ENCODE measurements at places on chromosomes 2 and 18.

DNA sequence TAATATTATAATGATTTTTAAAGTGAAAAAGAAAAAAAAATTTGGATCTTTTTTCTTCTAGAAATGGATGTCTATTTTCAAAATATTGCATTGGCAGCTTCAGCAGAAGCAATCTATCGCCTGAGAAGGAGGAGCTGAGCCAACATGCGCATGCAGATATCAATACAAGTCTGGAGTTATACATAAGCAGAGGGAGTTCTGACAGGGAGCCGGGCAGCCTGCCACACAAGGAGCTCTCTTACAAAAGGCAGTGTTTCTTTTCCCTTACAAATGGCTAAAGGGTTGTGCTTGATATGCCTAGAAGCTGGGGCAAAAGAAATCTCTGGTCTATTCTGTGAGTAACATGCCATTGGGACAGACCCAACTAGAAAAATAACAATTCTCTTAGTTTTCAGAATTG is 291.9 kb upstream of the TRIB2 start:
- no peak for DNase-seq

DNA sequence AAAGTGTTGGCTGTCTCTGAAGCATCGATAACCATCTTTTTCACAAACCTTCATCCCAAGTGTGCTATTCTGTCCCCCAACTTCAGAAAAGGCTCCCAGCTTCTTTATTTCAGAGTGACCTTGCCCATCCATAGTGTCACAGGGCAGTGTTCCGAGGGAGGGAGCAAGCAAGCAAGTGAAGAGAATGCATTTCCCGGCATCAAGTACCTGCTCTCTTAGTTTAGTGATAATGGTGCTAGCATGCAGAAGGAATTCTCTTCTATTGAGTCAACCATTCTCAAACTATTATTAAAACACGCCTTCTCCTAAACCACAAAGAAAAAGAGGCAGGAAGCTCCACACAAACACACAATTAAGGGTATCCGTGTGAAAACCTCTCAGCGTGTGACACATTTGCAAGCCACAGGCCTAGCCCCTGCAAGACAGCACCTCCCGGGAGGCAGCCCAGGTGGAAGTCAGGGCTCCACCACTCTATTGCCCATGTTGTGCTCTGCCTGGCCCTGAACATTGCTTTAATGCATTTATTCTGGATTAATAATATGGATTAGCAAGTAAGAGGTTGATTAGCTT is 504.9 kb downstream of the GALR1 start:
- no peak for DNase-seq

DNA sequence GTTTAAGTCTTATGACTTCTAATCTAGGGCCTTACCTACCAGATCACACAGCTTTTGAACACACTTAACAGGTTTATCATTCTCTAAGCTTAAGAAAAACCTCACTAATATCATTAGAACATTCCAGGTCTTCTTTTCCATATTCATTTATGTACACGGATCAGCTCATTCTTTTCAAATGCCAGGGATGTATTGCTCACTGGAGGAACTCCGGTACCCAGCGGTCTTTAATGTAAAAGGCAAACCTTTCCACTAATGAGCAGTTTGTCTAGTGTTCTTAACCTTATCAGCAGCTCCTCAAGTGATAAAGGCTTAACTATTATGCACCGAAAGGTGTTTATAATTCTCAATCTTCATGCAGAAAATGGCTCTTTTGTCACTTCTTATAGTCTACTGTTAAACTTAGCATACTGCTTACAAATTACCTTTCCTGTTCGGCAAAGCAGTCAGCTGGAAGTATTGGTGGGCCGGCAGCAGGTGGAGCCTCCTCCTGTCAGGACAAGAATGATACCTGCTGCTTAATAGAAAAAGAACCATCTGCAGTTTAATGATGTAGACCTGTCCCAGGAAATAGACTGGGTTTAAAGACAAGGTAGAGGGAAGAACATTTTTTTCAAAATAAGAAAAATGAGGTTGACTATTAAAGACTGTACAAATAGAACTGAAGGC is 142.7 kb downstream of the FIGN start:
- no peak for DNase-seq

DNA sequence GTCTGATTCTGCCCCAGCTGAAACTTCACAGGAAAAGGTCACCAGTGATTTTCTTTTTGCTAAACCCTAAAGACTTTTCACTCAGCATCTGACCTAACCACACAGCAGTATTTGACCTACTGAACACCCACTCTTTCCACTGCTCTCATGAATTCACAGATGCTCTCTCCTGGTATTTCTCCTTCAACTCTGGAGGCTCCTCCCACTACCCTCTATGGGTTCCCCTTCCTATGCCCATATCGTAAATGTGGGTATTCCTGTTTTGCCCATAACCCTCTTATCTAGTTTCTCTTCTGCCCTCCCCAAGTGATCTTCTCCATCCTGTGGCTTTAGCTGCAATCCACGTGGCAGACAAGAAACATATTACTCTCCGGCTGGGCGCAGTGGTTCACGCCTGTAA is 7.6 kb downstream of the PLEKHM3 start:
- no peak for DNase-seq

DNA sequence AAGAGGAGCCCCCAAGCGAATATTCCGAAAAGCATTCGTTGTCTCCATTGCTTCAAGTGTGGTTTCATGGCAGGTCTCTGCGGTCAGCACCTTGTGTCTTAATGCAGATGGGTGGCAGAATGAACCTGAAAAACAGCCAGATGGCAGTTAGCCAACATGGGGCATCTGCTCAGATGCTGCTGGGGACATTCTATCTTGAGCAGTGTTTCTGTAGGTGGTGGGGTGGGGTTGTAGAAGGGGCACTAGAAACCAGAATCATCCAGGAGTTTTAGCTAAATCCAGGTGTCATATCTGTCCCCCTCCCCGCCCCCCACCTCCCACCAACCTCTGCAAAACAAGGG is 42.1 kb downstream of the ST6GAL2 start:
- no peak for DNase-seq

DNA sequence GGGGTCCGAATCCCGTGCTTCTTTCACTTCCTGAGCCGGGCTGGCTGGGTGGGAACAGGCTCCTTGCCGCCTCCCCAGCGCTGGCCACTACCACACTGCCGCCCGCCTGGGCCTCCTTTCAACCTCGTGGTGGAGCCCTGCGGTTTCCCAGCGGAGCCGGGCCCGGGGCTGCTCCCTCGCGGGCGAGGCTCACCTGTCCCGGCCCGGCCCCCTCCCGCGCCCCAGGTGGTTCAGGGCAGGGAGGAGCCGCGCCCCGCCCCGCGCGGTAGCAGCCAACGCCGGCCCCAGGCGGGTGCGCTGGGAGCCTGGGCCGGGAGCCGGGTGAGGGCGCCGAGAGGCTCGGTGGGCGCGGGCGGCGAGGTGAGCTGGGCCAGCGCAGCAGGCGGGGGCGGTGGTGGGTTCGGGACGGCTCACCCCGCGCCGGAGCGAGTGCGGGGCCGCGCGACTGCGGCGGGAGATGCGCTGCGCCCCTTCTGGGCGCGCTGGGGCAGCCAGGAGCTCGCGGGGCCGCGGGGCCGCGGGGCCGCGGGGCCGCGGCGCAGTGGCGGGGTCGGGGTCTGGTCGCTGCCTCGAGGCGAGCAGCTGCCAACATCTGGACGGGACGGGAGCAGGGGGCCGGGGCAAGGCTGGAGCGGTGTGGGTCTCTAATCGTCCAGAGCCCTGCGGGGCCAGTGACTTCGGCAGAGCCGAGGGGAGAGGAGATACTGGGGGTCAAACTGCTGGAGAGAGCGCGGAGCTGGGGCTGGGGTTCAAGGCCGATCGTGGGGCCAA is at the start of gene LYPD6B:
LYPD6B (plus strand) TSS at position 258 of the 771 bp plus-strand sequence. CDS start 92,250 bp downstream, outside the sequence.
- DNase-seq, result no peak
